ENCODE measurements at places on chromosomes 1 and 21. TPM values are rescaled to one million over a fixed set of nuclear protein-coding genes. Genes with fewer than 3 reads are reported as not detected.

P3H1 gene
- total RNA-seq, result 23.8 TPM

PSEN2 gene
- 43.1 TPM for total RNA-seq

OR6K3 gene
- total RNA-seq, result not detected

MAP3K7CL gene
- 2.6 TPM for total RNA-seq

SPATA17 gene
- total RNA-seq, result 0.19 TPM

TNFRSF25 gene
- total RNA-seq, result 11.2 TPM

LCE6A gene
- not detected for total RNA-seq

WNT4 gene
- 0.12 TPM for total RNA-seq

VHLL gene
- total RNA-seq, result not detected

RNU1-3 gene
- under 0.01 TPM for total RNA-seq

CFH gene
- 50.6 TPM for total RNA-seq

TMCC2 gene
- total RNA-seq, result 3.1 TPM

TNFRSF9 gene
- total RNA-seq, result not detected

LRRC3 gene
- 5.6 TPM for total RNA-seq

USP24 gene
- 54.8 TPM for total RNA-seq

DNA sequence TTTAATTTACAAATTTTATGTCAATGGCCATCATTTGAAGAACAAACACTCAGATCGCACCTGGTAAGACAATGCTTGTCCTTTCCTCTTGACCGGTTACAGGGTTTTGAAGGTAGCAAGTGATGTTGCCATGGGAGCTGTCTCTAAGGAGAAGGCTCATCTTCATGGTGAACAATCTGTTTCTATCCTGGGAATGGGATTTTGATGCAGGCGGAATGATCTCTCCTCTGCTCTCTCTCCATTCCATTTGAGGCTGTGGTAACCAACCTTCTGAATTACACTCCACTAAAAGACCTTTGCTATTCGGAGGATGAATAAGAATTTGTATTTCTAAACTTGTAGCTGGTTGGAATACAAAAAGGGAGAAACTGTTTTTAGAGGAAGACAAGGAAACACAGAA is 57.9 kb upstream of the SLC5A9 start:
- ATAC-seq, result no peak

- no peak for ATAC-seq
These were observed 97.0 kb upstream of the DPH5 start for GRCh38 chr1:101122452-101123166.

GRCh38 chr1:59999006-59999405 is 72.4 kb upstream of the CYP2J2 start:
- ATAC-seq, result no peak

- ATAC-seq, result no peak
These were observed 16.0 kb upstream of the POU3F1 start for GRCh38 chr1:38062361-38063288.

- no peak for ATAC-seq
These were observed 3.9 kb upstream of the PDE4B start for GRCh38 chr1:65788762-65789161.

DNA sequence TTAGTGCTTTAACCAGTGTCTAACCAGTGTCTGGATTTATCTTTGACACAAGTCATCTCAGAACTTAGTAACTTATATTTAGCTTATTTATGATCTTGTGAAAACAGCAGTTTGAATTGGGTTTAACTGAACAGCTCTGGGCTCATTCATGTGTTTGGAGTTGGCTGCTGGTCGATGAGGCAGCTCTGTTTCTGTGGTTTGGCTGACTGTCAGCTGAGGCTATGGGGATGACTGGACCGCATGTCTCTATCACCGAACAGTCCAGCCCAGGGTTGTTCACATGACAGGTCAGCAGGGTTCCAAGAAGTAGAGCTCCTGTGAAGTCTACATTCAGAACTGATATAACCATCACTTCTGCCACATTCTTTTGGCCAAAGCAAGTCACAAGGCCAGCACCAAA is 29.1 kb upstream of the C21orf91 start:
- peak; percentile 31 for ATAC-seq

- no peak for ATAC-seq
These were observed 50.8 kb downstream of the OLFM3 start for GRCh38 chr1:101945884-101946283.

DNA sequence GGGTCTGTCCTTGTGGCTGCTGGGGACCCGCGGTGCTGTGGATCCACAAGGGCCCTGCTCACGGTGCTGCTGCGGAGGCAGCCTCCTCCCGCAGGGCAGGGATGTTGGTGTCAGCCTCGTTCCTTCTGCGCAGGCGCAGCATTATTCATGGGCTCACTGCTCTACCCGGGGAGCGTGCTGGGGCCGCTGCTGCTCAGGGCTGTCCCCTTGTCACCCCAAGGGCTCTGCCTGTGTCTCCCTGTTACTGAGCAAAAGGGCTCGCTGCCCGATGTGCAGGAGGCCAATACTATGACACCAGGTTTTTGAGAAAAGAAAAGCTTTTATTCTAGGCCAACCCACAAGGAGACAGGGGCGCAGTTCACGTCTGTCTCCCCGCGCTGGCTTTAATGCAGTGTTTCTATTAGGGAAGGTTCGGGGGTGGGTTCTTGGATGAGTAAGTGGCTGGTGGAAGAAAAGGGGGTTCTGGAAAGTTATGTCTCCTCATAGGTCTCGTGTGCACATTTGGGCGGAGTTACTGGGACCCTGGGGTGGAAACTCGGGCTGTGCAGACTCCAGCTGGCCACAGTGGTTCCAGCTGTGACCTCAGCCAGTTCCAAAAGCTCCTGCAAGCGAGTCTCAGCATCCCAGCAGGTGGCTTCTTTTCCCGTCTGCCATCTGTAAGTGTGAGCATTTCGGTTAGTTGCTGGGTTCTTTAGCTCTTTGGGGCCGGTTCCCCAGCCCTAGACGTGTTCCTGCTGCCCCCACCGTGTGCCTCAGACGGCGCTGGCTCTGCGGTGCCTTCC is 40.8 kb upstream of the LRRC3 start:
- ATAC-seq, result no peak

- ATAC-seq, result no peak
These were observed 26.1 kb downstream of the ARHGEF11 start for GRCh38 chr1:157019457-157019856.

GRCh38 chr21:18493422-18493821 is 89.8 kb upstream of the TMPRSS15 start:
- ATAC-seq, result no peak

DNA sequence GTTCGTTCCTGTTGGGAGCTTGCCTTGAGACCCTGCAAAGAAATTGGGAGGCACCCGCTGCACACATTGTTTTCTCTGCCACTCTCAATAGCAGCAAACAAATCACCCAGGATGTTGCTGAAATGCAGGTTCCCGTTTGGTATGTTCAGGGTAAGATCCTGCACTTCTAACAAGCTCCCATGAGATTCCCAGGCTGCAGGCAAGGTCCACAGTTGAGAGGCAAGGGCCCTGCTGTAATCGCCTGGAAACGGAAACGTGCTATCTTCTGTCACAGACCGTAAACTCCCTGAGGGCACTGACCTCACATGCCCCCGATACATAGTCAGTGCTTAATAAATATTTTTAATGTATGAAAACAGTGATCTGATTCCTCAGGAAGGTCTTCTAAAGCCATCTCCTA is 37.8 kb downstream of the XCL1 start:
- no peak for ATAC-seq

- no peak for ATAC-seq
These were observed 74.7 kb downstream of the MEGF6 start for GRCh38 chr1:3536420-3537195.

DNA sequence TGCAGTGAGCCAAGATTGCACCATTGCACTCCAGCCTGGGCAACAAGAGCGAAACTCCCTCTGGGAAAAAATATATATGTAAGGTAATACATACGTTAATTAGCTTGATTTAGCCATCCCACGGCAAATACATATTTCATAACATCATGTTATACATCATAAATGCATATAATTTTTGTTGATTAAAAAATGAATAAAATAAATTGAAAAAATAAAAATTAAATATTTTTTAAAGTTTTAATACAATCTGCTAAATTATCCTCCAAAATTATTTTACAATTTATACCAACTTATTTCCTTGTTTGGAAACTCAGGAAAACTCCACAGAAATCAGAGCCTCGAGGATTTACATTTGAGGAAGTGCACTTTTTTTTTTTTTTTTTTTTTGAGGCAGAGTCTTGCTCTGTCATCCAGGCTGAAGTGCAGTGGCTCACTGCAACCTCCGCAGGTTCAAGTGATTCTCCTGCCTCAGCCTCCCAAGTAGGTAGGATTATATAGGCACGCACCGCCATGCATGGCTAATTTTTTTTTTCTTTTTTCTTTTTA is 12.6 kb upstream of the IPO9 start:
- ATAC-seq, result no peak

- ATAC-seq, result no peak
These were observed 14.1 kb upstream of the VAV3 start for GRCh38 chr1:107979088-107979487.

GRCh38 chr21:45973475-45974072 is 8.0 kb upstream of the COL6A1 start:
- ATAC-seq, result peak; percentile 31

DNA sequence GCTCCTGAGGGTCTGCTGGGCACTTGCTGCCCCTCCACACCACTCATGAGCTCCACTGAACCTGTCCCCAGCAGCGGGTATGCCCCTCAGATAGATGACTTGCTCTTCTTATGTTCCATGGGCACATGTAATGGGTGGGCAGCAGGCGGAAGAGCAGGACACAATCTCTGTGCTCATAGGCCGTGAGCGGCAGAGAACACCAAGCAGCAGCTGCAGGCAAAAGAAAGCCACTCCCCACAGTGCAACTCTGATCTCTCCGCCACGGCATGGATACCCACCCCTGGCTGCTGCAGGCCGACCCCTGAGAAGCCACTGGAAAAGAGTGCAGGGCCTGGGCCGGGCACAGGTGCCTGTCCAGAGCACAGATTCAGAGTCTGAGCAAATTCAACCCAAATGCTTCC is 135.2 kb upstream of the RUNX3 start:
- ATAC-seq, result no peak

GRCh38 chr1:80509965-80510522 is 1290.7 kb upstream of the ADGRL2 start:
- ATAC-seq, result no peak

GRCh38 chr1:52562766-52563165 is 9.9 kb upstream of the TUT4 start:
- ATAC-seq, result no peak

DNA sequence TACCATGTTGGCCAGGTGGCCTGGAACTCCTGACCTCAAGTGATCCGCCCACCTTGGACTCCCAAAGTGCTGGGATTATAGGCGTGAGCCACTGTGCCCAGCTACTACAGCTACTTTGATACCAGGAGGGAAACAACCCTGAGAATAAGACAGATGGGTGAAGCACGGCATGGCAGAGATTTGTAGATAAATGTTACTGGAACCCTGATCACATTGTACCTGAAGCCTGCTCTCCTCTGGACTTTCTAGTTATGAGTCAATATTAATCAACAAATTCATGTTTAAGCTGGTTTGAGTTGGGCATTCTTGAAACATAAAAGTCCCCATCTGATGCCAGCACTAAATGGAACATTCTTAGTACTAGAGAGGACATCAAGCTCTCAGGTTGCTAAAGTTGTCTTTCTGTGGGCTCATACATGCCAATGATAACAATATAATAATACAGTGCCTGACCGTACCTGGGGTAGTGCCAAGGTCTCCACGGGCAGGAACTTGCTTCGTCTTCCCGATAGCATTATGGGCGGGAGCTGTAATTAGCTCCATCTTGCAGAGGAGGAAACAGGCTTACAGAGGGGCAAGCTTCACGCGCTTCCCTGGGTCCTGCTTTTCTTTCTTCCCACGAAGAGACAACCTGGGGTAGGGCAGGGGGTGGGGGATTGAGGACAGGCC is 30.7 kb upstream of the SLC19A1 start:
- no peak for ATAC-seq

DNA sequence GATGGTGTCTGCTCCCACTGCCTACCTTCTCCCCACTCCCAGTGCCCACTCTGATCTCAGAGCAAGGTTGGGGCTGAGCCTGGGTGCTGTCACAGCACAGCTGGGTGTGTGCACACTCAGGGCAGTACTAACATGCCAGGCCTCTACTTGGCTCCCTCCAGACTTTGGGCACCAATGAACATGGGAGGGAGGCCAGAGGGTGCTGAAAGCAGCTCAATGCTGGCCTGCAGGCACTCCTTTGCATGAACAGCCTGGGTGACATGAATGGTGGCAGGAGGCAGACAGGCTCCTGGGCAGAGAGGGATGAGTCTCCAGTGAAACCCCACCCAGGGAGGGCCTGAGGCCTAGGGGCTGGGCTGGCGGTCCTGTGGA is 25.8 kb upstream of the DENND1B start:
- ATAC-seq, result no peak

Measured in gastroesophageal sphincter (tissue), 4 donors.